Fibroblast of skin of right biceps (primary cell): ENCODE measurements at places on chromosomes 11 and 22.

GRCh38 chr22:22061085-22062077 is 78.8 kb upstream of the TOP3B start:
- peak; percentile 80 for DNase-seq

GRCh38 chr11:109089144-109089543 is 332.8 kb upstream of the C11orf87 start:
- DNase-seq, result no peak

- DNase-seq, result no peak
Measured at GRCh38 chr11:64605244-64605560, 14.2 kb downstream of the SLC22A12 start.

DNA sequence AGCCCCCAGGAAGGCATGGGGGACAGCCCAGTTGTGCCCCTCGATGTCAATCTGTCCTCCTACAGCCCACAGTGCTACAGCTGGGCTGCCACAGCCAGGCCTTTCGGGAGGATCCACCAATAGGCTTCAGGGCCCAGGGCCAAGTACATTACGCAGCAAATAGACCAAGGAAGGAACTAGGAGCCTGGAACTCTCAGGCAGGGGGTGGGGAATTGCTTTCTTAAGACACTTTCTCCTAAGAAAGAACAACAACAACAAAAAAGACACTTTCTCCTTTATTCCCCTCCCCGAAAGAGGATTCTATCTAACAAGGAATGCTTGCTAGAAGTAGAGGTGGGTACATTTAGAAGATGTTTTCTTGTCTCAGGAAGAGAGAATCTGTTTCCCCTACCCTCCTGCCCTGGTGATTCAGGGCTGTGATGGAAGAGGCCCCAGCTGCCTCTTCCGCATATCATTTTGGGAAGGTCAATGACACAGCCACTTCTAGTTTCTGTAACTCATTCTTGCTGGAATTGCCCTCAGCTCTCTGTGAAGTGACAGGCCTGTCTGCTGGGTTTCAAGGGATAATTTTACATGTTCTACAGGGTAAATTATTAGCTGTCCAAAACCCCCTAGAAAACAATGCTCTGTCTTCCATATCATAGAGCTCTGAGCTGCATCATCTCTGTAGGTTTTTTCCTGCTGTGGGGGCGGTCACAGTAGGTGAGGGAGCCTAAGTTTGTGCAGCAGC is 6.0 kb upstream of the MALAT1 start:
- DNase-seq, result peak; percentile 88

DNA sequence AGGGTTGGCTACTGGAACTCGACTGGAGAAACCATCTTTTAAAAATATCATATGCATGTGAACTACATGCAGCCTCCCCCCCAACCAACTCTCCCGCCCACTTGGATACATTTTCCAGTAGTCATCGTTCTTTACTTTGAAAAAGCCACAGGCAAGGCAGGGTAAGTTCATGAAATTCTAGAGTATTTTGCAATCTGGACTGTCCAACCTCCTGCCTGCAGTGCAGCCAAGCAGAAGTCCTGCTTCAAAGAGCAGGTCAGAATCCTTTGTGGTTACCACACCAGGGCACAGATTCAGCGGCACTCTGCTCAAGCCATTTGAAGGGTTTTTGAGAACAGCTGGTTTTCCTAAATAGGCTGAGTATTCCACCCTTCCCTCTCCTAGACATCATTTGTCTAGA is 12.1 kb downstream of the ELF5 start:
- DNase-seq, result peak; percentile 80

DNA sequence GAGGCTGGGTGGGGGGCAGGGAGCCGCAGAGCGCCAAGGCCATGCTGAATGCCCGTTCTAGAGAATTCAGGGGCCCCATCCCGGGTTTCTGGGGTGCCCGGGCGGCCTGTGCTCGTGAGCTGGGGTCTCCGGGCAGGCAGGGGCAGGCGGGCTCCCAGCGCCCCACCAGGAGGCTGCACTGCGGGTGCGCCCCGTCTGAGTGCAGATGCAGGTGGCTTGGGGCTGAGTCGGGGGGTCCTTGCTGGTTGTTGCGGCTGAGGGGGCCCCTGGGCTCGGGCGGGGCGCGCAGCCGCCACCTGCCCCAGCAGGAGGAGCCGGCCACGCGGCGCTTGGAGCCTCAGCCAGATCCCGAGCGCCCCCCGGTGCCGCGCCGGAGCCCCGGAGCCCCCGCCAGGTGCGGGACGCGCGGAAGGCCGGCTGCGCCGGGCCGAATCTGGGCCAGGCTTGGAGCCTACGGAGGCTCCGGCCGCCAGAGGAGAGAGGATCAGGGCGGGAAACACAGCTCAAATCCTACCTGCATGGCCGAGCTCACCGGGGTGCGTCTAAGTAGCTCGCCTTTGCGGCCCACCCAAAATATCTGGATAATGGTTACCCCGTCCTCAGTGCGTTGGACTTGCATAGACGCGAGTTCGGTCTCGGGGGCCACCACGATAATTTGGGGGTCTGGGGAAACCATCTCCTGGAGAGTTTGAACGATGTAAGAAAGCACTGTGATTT is 590 bp upstream of the IGF2 start:
- no peak for DNase-seq

DNA sequence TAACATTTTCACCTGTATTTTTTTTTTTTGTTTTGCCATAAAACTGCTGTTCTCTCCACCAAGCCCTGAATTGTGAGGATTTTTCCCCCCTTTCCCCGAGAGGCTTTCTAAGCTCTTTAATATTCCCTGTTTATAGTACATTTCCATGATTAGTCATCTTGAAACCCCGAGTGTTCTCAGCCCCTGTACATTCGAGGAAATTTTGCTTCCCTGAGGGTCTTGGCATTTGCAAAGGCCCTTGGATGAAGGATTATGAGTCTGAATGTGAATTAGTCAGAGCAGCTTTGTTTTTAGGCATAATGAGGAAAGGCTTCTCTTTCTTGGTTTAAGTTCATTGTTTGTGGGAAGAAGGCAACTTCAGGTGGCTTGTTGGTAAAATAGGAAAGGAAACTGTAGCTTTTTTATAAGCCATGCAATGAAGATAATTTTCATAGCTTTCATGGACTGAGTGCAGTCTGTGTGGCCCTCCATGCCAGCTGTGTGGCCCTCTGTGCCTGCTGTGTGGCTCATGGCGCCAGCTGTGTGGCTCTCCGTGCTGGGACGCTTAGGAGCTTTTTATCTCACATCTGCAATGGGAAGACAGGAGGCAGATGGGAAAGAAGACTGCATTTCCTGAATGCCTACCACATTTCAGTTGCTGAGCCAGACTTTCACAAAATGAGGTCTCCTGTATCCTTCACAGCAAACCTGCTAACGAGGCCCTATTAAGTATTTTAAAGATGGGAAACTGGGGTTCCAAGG is 129.0 kb downstream of the TEAD1 start:
- peak; percentile 82 for DNase-seq

- DNase-seq, result no peak
Measured at GRCh38 chr11:102064316-102064715, 17.1 kb downstream of the CFAP300 start.

DNA sequence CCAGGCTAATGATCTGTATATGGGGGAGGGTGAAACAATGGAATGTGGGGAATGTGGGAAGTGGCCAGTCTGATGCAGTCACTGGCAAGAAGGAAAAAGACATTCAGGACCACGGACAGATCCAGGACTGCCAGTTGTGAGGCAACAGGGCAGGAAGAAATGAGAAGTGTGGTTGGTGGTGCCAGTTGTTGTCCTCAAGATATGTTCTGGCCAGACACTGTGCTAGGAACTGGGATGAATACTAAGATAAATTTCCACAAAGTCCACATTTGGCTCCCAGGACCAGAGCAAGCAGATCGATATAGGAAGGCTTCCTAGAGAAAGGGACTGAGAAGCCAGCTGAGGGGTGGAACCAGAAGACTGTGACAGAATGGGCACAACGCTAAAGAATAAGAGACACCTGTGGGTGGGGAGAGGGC is 6.8 kb upstream of the TPBGL start:
- peak; percentile 66 for DNase-seq

GRCh38 chr22:26763633-26764361 is 106.4 kb downstream of the MIAT start:
- peak; percentile 86 for DNase-seq

DNA sequence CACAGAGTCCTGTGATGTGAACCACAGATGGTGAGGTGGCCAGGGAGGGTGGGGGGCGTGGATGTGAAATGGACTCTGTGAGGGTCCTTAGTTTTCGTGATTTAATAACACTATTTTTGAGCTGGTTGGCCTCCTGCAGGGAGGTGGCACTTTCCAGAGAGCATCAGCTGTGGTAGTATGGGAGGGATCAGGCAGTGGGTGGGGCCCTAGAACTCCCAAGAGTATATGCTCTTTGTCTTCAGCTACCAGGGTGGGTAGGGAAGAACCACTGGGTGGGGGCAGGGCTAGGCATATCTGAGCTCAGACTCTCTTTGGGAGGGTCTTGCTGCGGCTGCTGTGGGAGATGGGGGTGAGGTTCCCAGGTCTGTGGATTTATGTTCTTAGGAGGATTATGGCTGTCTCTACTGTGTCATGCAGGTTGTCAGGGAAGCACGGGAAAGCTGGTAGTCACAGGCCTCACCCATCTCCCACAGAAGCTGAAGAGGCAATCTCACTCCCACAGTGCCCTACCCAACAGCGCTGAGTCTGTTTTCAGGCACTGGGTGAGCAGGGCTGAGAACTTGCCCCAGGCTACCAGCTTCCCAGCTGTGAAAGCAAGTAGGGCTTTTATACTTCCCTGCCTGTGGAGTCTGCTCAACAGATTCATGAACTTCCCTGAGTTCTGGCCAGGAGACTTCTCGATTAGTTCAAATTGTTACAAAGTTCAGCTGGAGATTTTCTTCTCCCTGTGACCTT is 47.9 kb upstream of the SNX19 start:
- DNase-seq, result no peak

- DNase-seq, result no peak
Measured at GRCh38 chr11:61054513-61054912, 47.8 kb upstream of the CD5 start.

DNA sequence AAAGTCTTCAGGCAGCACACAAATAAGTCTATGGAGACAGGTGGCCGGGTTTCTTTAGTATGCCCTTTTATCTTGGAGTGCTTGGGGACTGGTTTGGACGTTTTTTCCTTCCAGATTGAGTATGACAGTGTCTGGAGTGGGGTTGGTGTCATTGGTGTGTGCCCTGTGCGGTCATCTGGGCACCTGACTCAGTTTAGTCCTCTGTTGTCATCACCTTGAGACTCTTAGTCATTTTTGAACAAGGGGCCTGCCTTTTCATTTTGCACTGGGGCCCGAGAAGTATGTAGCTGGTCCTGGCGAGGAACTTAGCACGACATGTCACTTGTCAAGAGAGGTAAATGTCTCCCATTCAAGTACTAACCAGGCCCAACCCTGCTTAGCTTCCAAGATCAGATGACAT is 27.2 kb upstream of the MYO18B start:
- no peak for DNase-seq

DNA sequence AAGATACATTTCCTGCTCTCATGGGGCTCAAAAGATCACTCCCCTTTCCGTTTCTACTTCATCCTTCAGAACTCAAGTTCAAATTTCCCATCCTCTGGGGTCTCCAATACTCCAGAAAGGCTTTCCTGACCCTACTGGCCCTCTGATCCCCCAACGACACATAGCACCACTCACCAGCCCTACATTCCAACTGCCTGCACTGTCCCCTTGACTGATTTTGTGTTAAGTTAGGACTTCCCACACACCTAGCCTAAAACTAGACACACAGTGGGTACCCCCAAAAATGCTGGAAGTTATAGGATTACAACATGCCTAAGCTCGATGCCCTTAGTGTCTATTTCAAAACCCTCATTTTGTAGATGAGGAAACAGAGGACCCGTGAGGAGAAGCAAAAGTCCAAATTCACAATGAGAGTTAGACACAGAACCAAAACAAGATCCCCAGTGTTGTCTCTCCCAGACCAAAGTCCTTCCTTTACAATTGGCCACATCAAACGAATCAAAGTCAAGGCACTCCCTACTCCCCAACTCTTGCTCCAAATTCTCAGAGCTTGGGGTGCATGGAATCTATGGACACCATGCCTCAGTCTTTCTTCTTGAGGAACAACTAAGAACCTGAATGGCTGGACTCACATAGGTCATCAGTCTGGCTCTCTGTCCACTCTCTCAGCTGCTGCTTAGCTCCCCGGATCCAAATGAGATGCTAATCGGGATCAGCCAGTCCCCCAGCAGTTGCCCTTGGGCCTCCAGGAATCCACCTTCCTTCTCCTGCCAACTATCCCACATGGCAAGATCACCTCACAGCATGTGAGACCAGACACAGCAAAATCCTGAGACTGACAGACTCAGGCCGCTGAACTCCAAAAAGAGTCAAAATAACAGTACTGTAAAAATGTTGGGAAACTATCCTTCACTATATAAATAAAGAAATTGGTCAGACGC is 1.7 kb downstream of the CLPB start:
- no peak for DNase-seq

- no peak for DNase-seq
Measured at GRCh38 chr22:29945435-29945834, 62.5 kb downstream of the MTMR3 start.

DNA sequence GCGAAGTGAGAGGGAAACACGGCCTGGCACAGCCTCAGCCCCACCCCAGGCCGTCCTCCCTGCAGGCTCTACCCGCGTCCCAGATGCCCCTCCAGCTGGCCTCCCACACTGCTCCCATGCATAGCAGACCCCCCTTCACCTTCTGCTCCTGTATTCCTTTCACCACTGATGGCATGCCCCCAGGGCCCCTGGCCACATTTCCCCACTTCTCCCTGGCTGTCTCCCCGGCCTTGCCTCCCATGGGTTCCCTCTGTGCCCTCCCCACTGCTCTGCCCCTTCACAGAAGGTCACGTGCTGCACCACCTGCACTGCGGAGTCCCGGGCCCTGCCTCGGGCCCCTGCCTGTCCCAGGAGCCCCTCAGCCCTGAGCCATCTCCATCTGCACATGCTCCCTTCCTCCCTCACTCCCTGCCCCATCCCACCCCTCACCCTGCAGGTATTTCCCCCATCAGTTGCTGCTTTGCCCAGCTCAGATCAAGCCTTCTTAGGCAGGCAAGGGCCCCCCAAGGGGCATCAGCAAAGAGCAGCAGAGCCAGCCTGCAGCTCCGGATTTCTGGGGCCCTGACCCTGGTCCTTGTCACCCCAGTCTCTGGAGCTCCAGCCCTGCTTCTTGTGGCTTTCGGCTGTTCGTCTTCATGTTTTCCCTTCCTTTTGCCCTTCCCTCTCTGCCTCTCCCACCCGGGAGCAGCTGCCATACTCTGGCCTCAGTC is 46.4 kb downstream of the GAB4 start:
- no peak for DNase-seq

DNA sequence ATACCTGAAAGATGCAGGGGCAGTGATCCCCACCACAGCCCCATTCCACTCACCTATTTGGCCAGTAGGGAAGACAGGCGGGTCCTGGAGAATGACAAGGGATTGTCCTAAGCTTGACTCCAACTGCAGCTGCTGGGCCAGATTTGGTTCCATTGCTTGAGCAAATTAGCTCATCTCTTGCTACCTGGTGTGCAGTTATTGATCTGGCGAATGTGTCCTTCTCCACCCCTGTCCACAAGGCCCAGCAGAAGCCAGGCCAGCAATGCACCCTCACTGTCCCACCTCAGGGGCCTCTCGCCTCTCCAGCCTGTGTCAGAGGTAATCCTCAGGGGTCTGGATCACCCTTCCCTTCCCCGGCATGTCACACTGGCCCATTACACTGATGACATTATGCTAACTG is 23.3 kb downstream of the TSPAN32 start:
- no peak for DNase-seq
